Thoracic aorta (tissue), 2 donors: ENCODE measurements at places on chromosomes 2 and 18. TPM values are rescaled to one million over a fixed set of nuclear protein-coding genes. Genes with fewer than 3 reads are reported as not detected.

CD8A gene
- 3.4 TPM for total RNA-seq

GRCh38 chr2:59233920-59234319 is 992.8 kb upstream of the FANCL start:
- H3K4me1 ChIP-seq, result no peaks in the 10 kb centered on the region
- no peak overlapping the region for H3K27ac ChIP-seq
- H3K4me3 ChIP-seq, result no peak overlapping the region
- H3K27me3 ChIP-seq, result no peaks in the 10 kb centered on the region
- no peak for DNase-seq
- no peaks in the 10 kb centered on the region for H3K36me3 ChIP-seq

NAT8 gene
- not detected for total RNA-seq

KIF5C gene
- total RNA-seq, result 7.3 TPM

EFHD1 gene
- 211 TPM for total RNA-seq

DNA sequence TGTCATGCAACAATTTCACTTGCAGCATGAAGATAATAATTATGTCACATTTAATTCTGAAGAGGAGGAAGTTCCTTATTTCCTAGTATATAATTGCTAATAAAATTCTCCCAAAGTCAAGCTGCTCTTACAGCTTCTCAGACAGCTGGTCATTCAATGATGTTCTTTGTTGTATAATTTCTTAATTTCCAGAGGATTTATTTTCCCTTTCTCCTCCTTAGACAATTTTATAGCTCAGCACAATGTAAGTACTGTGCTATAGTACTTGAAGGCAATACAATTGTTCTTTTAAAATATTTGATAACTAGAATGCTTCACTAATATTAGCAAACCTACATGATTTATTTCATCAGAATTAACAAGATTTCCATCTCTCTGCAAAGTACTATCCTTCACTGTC is 73.4 kb downstream of the ROCK1 start:
- H3K36me3 ChIP-seq, result peaks cover 9% of the 10 kb centered on the region
- peaks cover 16% of the 10 kb centered on the region for H3K4me1 ChIP-seq
- no peak overlapping the region for H3K4me3 ChIP-seq
- H3K27ac ChIP-seq, result no peak overlapping the region
- no peak for DNase-seq

DNA sequence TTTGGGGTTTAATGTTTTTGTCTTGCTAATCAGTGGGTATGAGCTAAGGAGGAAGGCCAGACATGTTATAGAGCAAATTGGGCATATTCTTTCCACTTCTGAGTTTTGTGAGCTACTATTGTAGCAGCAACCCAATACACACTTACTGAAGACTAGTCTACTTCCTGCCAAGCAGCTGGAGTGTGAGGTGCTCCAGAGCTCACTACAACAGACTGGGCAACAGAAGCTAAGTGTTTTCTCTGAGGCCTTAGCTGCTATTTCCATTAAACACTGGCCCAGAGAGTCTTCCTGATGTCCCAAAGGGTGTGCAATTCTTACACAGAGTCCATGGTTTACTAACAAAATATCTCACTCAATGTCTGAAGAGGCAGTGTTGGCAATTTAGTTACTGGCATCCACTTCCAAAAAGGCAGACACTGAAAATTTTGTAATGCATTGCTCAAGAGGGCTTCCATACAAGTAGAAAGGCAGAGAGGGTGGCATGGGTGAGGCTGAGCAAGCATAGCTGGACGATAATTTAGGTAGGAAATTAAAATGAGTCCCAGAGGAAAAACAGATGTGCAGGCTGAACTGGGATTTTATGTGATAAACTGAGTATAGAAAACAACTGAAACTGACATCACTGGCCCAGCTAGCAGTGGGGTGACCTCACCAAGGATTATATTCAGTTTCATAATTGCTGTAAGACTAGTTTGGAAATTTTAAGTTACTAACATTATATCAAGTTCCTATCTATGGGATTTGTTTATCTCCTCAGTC is 68.6 kb downstream of the ZC3H6 start:
- H3K36me3 ChIP-seq, result no peaks in the 10 kb centered on the region
- H3K27ac ChIP-seq, result no peak overlapping the region
- no peak for DNase-seq
- no peaks in the 10 kb centered on the region for H3K27me3 ChIP-seq
- H3K4me3 ChIP-seq, result no peak overlapping the region
